A549 treated with CORT108297 at 1 μM for 4 hours (cell line): ENCODE measurements at places on chromosomes 2 and 18. TPM values are rescaled to one million over a fixed set of nuclear protein-coding genes. Genes with fewer than 3 reads are reported as not detected.

DSG2 gene
- total RNA-seq, result 42.8 to 70.7 TPM (median 58.8 TPM) in 5 replicates

ANKRD29 gene
- total RNA-seq, result 9.7 to 16.4 TPM (median 13.6 TPM) in 5 replicates

VWC2L gene
- total RNA-seq, result not detected in 5 replicates

DPP4 gene
- total RNA-seq, result 0.36 to 0.73 TPM (median 0.54 TPM) in 5 replicates

SERPINB7 gene
- 1.5 to 2.7 TPM (median 2.3 TPM) in 5 replicates for total RNA-seq

PUS10 gene
- total RNA-seq, result 2.3 to 3.2 TPM (median 2.9 TPM) in 5 replicates
